ENCODE measurements at places on chromosomes 4 and X. TPM values are rescaled to one million over a fixed set of nuclear protein-coding genes. Genes with fewer than 3 reads are reported as not detected.

DNA sequence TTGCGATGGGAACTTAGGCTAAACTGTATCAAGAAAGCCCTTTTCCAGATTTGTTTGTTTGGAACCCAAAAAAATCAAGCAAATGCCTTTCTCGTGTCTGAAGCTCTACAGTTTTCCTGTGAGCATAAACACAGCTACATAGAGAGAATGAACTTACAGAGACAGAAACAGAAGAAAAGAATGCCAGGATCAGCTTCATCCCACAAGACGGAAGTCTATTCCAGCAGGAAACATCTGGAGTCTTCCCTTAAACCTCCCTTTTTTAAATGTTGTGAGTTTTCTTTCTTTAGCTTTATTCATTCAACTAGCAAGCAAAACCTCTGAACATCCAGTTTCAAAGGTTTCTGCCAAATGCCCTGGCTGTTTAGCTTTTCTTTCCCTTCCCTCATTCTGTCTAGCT is 32.6 kb upstream of the ZFP42 start:
- no peak for DNase-seq

PJA1 gene
- total RNA-seq, result 31.4 TPM

HERC5 gene
- 4.0 TPM for total RNA-seq

GRCh38 chr4:151806511-151806927 is 45.7 kb upstream of the GATB start:
- no peak for DNase-seq

OTC gene
- total RNA-seq, result not detected

DNA sequence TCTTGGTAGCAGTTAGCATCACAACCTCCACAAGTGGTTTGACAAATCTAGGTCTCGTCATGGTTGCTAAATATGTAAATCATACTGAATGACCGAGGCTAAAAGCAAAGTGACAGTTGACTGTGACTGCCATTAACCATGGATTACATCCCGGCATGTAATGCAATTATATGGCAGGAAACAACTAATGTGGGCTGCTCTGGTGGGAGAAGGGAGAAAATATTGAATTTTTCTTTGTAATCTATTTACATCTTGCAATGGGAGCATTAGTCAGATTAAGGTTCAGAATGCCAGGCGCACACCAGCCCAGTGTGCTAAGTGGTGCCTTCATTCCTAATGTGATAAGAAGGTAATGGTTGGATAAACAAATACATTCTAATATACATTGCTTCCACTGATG is 35.8 kb downstream of the UNC5C start:
- no peak for DNase-seq

DNA sequence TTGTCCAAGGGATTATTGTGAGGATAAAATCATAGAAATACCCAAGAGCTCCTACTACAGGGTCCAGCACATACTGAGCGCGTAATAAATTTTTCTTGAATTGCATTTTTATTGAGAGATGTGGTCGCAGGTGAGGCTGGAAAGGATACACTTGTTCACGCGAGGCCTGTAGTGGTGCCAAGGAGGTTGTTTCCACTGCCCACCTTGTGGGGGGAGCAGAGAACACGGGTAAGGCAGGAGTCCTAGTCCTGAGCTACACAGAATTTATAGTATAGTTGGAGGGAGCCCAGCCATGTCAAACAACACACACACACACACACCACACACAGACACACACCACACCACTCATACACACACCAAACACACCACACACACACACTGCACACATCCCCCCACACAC is 31.8 kb upstream of the CYP4V2 start:
- no peak for DNase-seq

GRCh38 chr4:41184009-41184408 is 30.3 kb downstream of the APBB2 start:
- DNase-seq, result no peak

TKTL1 gene
- total RNA-seq, result not detected

CLNK gene
- total RNA-seq, result not detected

GRCh38 chrX:23497919-23498318 is 163.3 kb downstream of the PTCHD1 start:
- DNase-seq, result no peak

PCDH7 gene
- total RNA-seq, result 22.5 TPM

DNA sequence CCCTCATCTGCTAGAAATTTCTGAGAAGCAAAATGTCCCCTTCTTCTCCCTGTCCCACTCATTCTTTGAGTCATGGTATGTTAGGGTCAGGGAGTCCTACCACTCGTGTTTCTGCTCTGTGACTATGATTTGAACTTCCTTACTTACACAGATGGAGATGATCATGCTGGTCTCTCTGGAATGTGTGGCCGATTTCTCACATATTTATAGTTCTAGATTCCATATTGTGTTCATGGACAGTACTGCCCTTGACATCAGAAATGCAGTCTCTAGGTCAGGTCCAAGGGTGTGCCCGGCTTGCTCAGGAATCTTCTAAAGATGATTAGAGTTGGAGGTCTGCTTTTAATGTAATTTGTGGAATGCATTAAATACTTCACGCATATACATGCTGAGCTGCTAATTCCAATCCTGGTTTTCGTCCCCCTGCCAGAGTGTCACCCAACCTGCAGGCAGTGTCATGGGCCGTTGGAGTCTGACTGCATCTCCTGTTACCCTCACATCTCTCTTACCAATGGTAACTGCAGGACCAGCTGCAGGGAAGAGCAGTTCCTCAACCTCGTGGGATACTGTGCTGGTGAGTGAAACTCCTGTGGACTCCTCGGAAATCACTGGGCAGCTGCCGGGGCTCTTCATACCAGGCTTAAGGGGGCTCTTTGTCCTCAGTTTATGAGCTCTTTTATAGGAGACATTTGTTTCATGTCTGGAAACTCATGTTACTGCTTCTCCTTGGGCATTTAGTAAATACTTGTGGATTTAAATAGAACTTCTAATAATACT is 214.1 kb upstream of the ANXA3 start:
- DNase-seq, result no peak

TEX13B gene
- total RNA-seq, result not detected

PWWP3B gene
- total RNA-seq, result 0.16 TPM

DNA sequence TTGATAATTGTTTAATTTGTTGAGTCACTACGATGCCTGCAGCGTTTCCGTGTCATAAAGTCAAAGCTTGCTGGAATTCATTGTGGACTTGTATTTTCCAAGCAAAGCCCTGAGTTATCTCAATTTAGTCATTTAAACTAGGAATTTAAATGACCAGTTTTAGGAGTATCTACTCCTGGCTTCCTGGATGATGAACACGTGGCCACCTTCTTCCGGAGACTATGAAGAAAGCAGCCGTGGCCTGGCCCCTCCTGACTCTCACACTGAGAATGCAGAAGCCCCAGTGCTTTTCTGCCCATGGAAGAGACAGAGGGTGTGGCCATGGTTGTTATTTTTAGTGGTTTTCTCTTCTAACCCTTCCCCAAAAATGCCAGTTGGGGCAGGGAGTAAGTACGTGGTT is 250.7 kb upstream of the GATB start:
- DNase-seq, result no peak

CCDC158 gene
- total RNA-seq, result 0.16 TPM

DNA sequence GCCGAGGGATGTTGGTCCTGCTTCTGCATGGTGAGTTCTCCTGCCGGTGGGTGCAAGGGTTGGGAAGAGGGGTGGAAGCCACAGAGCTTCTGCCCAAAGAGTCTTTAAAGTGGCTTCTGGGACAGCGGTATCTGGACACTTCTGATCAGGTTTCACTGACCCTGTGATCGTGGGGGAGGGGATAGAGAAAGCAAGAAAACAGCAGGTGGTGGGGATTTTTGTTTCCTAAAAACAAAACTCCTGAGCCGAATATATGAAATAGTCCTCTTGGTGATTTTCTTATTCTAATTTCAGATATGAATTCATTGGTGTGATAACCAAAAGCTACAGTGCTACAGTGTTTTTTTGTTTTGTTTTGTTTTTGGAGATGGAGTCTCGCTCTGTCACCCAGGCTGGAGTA is 754 bp downstream of the NYX start:
- DNase-seq, result no peak

NDNF gene
- 3.6 TPM for total RNA-seq

DNA sequence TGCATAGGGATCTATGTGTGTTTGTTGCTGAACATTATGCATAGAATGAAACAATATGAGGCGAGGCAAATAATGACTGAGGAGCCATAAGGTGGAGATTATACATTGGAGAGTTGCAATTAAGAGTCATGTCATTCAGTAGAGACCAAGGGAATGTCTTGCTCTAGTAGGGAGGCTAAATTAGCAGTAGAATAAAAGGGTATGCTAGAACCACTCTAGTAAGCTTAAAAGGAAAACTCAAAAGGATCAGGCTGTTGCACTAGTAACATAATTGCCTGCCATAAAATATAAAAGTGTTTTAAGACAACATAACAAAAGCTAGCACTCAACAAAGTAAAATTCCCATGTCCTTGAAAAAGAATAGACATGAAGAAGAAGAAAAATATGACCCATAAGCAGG is 586.2 kb upstream of the DIAPH2 start:
- no peak for DNase-seq

STIM2 gene
- 71.4 TPM for total RNA-seq

DNA sequence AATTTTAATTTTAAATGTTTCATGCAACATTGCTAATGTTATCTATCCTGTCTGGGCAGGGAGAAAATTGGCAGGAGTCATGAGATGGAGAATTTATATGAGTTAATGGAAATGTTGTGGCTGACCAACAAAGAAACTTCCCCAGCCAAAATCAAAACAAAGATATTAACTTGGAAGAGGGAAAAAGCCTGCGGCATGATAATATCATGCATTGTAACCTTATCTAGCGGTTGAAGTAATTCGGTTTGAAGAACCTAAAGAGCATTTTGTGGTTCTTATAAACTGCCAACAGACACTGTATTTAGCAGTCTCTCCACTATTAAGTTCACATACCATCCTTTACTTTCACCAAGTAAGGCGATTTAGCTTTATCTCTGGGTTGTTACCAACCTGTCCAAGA is 42.3 kb downstream of the DKK2 start:
- no peak for DNase-seq

GRCh38 chrX:45527834-45528233 is 327.2 kb upstream of the DIPK2B start:
- DNase-seq, result no peak

DNA sequence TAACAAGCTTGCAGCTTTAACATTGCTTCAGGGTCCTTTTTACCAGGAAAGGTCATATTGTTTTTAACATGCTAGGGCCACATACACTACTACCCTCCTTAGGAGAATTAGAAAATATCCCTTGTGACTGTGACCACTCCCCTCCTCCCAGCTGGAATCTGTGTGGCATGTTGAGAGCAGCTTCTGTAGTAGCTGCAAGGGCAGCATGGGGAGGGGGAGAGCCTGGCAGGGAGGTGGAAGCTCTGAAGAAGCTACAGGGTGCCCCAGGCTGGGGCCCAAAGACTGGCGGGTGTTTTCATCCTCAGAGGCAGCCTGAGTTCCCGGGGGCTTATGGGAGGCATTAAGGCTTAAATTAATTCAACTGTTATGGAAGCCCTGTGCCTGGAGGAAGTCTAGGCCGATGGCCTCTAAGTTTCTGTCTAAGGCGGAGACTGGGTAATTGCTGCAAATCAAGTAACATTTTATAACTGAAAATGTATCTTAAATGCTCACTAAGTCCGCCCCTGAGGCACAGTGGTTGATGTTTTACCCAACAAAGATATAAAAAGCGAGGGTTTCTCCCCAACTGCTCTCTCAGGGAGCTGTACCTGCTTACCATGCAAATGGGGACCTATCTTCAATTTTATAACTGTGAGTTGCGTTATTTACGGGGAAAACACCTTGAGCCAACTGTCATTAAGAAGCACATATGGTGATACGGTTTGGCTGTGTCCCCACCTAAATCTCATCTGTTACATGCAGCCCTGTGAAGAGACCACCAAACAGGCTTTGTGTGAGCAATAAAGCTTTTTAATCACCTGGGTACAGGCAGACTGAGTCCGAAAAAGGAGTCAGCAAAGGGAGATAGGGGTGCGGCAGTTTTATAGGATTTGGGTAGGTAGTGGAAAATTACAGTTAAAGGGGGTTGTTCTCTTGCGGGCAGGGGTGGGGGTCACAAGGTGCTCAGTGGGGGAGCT is 37.4 kb upstream of the STS start:
- no peak for DNase-seq

TAF7L gene
- total RNA-seq, result not detected

DNA sequence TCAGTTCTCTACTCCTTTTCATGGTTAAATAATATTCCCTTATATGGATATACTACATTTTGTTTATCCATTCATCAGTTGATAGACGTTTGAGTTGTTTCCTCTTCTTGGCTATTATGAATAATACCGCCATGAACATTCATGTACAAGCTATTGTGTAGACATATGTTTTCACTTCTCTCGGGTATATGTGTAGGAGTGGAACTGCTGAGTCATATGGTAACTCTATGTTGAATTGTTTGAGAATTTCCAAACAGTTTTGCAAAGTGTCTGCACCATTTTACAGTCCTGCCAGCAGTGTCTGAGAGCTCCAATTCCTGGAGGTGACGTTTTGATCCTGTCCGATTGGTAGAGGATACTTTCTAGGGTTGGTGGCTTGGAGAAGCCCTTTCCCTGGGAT is 23.6 kb downstream of the PLAC1 start:
- no peak for DNase-seq

DNA sequence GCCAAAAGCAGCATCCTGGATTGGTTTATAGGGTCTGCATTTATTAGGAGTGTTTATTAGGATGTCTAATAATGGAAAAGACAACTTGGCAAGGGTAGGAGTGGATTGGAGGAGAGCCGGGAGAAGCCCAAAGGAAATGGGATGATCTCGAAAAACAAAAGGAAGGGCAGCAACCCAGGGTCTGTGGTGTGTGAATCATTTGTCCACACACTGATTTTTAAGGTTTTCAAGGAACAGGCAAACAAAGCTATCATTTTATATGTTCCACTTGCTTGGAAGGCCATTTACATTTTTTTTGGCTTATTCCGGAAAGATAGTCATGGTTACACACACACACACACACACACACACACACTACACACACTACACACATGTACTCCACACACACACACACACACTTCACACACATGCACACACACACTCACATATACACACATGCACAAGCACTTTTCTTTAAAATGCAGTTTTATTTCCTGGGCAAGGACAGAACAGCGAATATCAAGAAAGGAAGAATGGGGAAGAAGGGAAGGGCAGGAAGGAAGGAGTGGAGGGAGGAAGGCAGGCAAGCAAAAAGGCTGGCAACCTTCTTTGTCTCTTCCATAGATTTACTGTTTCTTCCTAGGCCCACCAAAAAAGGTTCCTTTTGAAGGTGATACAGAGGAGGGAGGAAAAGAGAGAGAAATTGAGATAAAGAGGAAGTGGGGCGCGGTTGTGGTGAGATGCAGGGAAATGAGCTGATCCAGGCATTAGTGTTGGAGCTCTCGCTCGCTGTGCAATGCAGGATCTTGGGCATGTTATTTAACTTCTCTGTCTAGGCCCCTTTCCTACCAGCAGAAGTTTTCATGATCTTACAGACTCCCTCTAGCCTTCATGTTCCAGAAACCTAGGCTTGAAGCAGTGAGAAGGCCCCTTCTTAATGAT is 88.6 kb upstream of the MAML3 start:
- DNase-seq, result peak; percentile 36

GRCh38 chr4:127509155-127509554 is 123.6 kb upstream of the INTU start:
- no peak for DNase-seq
